ENCODE measurements at places on chromosomes 3 and 15.

DNA sequence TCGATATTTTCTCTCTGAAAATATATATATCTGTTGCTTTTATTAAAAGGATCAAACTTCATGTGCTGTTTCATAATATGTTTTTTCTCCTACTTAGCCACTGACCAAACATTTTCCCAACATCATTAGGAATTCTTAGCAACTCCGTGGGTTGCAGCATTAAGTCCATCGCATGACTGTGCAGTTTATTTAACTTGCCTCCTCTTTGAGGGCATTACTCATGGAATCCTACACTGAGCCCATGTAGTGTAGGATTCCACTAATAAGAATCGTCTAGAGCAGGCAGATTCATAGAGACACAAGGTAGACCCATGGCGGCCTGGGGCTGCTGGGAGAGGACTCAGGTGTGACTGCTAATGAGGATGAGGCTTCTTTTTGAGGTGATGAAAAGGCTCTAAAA lies 49.3 kb downstream of the CMTM6 start:
- no peak for DNase-seq

DNA sequence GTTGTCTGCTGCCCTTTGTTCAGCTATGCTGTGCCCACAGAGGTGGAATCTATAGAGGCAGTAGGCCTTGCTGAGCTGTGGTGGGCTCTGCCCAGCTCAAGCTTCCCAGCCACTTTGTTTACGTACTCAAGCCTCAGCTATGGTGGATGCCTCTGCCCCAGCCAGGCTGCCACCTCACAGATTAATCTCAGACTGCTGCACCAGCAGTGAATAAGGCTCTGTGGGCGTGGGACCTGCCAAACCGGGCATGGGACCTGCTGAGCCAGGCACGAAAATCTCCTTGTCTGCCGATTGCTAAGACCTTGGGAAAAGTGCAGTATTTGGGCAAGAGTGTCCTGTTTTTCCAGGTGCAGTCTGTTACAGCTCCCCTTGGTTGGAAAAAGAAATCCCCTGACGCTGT lies 26.8 kb downstream of the SLITRK3 start:
- no peak for DNase-seq

DNA sequence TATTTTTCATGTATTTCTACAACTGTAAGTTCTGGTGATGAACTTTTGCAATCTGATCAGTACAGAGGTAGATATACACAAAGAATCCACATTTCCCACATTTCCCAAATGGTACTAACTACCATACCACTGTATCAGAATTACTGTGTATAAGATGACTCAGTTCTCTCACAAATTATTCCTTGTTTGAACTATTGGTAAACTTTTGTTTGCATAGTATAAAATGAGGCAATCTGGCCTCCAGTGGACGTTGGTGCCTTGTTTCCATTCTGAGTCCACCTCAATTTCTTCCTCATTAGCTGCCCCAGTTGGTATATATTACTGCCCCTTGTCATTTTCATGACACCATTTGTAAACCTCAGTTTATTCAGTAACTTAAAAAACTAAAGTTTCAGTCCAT lies 38.5 kb downstream of the SPTSSB start:
- no peak for DNase-seq

DNA sequence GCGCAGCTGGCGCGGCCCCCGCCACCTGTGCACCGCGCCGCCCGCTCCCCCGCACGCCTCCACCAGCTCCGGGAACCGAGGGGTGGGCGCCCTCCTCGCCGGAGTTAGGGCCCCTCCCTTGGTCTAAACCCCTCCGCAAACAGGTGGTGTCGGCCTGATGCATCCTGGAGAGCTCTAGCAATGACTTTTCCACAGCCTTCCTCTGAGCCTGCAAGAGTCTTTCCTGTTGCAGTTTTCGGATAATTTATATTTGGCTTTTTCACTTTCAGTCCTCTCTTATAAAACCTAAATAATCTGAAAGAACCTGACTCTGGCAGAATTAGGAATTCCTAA lies 334 bp upstream of the IGSF11 start:
- DNase-seq, result no peak

- no peak for DNase-seq
These were observed 812 bp upstream of the SLC12A8 start for GRCh38 chr3:125213364-125213755.

DNA sequence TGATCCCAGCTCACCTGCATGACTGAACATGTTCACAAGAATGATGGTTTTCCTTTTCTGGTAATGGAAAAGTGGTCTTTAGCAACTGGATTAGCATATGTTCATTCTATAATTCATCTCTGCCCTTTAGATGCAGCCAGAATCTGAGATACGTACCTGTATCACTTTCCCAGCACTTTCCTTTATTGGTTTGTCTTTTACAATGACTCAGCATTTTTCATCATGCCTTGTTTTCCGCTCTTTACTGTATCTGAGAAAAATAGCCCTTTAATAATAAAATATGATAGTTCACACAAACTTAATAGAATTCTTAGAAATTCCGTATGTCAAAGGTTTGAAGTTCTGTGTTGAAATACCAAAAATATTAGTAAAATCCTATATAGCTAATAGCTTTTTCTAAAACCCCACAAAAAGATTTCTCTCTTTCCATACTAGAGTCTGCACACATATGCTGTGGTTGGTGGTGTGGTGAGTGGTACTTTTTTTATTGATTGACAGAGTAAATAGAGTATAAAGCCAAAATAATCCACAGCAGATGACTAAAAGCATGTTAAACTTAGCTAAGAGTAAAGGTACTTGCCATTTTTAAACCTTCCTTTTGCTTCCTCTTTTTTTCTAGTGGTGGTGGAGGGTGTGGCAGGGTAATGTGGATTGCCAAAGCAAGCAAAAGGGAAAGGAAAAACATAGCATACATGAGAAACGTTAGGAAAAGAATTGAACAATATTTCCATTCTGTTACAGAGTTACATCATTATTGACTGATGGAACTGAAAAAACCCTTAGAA lies 328.9 kb upstream of the RBMS3 start:
- DNase-seq, result no peak

GRCh38 chr3:73868688-73869315 lies 244.1 kb upstream of the PDZRN3 start:
- DNase-seq, result no peak

- DNase-seq, result no peak
These were observed 210.2 kb upstream of the SLITRK3 start for GRCh38 chr3:165406425-165406824.

DNA sequence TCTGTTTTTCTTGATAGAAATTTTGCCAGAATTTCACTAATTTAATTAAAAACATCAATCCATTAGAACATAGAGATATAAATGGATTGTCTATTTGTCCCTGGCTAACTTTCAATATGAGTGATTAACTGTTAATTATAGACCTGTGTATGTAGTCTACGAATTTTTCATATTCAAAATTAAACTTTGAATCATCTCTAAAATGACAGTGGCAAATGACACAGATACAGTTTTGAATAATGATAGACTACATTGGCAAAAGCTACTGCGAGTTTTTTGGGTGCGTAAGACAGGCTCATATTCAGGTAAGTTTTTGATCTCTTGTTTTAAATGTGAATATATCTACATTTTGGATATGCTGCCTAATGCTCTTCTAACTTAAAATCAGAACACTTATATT lies 86.0 kb upstream of the TBC1D5 start:
- DNase-seq, result no peak

GRCh38 chr15:31745841-31746240 lies 284.5 kb upstream of the CHRNA7 start:
- DNase-seq, result no peak

- no peak for DNase-seq
These were observed 23.2 kb downstream of the SHC4 start for GRCh38 chr15:48940508-48940907.

Measured in SK-N-MC (cell line).